ENCODE measurements at places on chromosomes 16 and 17.
A peak's percentile ranks its signal among the peaks of the same experiment; 100 is the strongest.

DNA sequence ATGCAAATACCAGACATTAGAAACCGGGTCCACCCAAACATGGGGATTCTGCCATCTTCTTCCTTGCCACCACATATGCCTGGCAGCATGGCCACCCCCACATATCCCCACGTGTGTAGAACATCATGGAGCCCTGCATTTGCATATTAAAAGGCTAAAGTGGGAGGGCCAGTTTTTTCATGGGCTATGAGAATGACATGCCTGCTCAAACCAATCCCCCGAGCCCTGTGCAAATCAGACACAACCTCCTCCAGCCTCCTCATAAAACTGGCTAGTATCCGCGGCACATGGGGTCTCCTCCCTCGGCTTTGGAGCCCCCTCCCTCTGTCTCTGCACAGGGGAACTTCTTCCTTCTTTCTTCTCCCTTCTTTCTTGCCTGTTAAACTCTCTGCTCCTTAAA, 174.9 kb upstream of the WSCD1 start:
- DNase-seq = no peak

DNA sequence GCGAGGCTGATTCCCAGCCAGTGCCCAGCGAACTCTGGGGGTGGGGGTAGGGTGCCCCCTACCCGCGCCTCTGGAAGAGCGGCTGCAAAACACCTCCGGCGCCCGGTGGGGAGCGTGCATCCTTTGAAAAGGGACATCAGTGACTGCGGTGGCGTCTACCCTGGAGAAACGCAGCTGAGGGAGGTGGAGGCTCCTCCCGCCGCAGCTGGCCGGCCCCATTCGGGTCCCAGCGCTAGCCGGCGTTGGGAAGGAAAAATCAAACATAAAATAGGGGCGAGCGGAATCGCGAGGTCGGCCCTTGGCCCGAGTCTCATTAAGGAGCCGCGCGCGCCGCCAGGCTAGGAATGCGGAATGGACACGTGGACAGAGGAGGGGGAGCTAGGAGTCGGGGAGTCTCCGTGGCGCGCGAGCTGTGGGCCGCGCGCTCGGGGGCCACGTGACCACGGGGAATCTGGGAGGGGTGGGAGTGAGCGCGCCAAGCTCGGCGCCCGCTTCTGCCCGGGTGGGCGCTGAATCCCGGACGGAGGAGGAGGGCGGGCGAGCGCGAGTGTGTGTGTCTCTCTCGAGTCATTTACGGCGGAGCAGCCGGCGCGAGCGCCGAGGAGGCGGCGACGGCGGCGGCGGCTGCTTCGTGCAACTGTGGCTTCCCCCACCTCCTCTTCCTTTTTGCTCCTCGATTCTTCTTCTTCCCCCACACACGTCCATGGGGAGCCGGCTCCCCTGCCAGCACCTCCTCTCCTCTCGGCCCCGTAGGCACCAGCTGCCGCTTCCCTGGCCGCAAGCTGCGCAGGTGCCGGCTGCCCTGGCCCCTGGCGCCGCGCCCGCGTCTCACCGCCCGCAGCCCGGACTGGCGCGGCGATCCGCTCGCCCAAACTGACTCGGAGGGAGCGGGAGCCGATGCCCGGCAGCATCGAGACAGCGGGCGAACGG, at the start of gene TMEM132E:
Gene TMEM132E, plus strand, starts transcription at position 566 of the 930 bp plus-strand sequence. CDS start 1,495 bp downstream, outside the sequence.
- DNase-seq = no peak

DNA sequence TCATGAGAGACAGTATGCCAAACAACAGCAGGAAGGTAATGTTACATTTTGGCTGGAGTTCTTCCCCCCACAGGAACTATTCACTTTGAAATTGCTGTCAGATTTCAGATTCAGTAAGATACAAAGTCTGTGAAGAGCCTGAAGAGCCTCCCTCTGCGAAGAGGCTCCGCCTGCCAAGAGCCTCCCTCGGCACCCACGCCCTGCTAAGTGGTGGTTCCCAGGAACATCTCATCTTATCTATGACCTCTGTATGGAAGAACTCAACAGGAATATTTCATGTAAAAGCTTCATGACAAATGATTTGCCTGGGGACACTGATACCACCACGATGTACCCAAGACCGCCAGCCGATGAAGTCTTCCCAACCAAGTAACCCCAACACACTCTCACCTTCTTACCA, 3.2 kb downstream of the ZC3H7A start:
- no peak for DNase-seq

- DNase-seq = no peak
These were observed 71.1 kb downstream of the TMEM114 start for GRCh38 chr16:8519179-8519578.

DNA sequence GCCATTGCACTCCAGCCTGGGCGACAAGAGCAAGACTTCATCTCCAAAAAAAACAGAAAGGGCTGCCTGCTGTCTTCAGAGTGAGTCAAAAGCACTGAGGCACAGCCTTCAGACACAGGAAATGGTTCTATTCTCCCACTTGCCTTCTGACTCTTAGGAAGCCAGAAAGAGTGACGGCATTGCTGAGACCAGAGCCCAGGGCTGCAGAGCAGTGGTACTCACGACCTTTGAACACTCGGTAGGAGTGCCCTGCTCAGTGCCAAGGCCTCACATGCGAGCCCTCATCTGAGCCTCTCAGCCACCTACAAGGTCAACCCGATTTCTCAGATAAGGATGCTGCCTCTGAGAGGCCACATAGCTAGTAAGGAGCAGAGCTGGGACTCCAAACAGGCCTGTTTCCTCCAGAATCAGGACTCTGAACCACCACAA, 3.5 kb upstream of the ITGAE start:
- no peak for DNase-seq

DNA sequence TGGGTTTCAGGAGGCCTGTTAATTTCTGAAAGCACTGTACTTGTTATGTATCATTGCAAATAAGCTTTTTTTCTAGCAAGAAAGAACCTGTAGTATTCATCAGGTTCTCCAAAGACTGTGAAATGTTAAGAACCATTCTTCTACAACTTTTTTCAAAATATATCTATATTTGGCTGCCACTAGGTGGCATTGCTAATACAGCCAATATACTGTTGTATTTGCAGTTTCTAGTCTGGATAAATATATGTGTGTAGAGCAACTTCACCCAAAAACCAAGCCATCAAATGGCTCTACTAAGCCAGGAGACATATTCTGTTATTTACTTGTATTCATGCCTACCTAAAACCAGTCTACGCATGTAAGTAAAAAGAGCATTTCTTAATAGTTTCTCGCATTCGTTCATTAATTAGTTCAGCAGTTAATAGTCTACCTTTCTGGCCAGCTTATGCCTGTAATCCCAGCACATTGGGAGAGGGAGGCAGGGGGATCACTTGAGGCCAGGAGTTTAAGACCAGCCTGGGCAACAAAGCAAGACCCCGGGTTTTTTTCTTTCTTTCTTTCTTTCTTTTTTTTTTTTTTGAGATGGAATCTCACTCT, 39.5 kb downstream of the VMP1 start:
- peak; percentile 46 for DNase-seq

- no peak for DNase-seq
These were observed 78.8 kb downstream of the WIPI1 start for GRCh38 chr17:68378268-68379176.

DNA sequence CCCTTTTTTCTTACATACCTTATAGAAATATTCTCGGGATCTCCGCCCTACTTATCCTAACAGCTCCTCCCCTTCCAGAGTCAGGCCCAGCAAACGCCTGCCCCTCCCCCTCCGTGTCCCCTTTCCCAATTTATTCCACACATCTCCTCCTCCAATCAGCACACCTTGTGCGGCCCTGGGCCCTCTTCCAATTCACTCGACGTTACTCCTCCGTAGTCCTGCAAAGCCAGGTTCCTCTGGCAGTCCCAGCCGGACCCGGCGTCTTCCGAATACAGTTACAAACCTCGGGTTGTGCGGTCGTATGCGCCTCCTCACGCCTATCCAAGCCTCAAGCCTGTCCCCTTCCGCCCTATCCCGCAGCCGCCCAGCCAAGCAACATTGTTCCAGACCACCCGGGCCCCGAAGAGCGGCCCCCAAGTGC, 677 bp downstream of the CBX1 start:
- DNase-seq = no peak

DNA sequence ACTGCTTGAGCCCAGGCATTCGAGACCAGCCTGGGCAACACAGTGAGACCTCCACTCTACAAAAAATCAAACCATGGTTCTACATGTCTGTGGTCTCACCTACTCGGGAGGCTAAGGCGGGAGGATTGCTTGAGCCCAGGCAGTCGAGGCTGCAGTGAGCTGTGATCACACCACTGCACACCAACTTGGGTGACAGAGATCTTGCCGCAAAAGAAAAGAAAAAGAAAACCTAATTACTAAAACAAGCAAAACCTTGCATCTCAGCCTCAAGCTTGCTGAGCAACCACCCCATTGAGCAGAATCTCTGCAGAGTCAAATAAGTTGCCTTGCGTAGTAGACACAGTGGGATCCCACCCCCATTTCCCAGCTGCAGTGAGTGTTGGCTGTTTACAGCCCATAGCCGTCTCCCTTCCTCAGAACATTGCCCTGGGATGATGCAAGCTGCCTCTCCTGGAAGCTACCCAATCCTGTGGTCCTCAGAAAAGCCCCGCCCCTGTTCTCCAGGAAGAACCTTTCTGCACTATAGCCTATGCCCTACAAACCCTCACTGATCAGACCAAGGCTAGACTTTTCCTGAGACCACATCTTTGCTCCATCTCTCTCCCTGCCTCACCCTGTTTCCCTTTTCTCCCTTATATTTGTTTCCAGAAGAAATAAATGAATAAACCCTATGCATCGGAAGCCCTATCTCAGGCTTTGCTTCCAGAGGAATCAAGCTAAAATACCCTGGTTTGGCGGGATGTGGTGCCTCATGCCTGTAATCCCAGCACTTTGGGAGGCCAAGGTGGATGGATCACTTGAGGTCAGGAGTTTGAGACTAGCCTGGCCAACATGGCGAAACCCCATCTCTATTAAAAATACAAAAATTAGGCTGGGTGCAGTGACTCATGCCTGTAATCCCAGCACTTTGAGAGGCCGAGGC, 16.7 kb upstream of the ERN2 start:
- DNase-seq = peak; percentile 69

- no peak for DNase-seq
These were observed 1.9 kb downstream of the EVPLL start for GRCh38 chr17:18379246-18380146.

DNA sequence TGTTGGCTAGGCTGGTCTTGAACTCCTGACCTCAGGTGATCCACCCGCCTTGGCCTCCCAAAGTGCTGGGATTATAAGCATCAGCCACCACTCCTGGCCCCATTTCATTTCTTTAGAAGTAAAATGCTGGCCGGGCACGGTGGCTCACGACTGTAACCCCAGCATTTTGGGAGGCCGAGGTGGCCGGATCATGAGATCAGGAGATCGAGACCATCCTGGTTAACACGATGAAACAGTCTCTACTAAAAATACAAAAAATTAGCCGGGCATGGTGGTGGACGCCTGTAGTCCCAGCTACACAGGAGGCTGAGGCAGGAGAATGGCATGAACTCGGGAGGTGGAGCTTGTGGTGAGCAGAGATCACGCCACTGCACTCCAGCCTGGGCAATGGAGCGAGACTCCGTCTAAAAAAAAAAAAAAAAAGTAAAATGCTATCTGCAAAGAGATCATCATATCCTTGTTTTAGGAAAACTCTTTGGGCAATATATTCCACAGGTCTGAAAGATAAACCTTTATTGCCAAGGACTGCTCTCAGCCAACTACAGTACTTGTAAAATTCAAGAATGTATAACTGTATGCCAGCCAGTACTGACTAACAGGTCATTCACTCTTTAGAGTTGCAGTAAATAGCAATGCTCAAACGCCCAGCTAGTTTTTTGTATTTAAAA, 3.8 kb downstream of the GJC1 start:
- no peak for DNase-seq

DNA sequence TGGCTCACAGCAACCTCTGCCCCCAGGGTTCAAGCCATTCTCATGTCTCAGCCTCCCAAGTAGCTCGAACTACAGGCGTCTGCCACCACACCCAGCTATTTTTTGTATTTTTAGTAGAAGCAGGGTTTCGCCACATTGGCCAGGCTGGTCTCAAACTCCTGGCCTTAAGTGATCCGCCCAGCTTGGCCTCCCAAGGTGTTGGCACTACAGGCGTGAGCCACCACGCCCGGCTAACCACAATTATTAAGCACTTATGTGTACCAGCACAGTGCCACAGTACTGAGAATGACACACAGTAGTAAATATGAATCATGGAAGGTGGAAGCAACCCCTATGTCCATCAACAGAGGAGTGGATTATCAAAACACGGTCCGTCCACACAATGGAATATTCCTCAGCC, 49.8 kb downstream of the COTL1 start:
- peak; percentile 55 for DNase-seq

DNA sequence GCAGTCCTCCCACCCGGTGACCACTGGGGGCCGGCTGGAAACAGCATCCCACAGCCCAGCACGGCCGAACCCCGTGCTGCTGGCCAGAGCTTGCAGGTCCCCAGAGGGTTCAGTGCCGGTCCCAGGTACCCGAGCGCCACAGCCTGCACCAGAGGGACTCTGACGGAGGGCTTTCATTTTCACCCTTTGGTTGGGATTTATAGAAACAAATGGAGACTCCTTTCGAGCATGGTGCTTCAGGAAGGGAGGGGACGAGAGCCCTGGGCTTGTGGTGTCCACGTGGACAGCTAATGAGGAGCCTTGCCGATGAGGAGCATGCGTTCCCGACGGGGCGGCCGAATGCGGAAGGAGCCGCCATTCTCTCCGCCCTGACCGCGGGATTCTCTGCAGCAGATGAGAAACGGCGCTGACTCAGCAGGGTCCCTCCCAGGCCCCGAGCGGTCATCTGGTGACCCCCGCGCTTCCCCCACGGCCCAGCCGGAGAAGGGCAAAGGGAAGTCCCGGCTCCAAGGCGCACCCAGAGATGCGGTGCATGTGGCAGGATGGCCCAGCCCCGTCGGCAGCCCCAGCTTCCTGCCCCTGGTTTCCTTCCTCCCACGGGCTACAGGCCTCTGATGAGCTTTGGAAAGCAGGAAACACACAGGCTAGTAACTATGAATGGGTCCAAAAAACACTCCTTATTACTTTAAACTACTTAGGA, 9.8 kb downstream of the SLC38A10 start:
- DNase-seq = peak; percentile 85

GRCh38 chr17:42673885-42674754, 2.7 kb downstream of the PLEKHH3 start:
- DNase-seq = peak; percentile 24

DNA sequence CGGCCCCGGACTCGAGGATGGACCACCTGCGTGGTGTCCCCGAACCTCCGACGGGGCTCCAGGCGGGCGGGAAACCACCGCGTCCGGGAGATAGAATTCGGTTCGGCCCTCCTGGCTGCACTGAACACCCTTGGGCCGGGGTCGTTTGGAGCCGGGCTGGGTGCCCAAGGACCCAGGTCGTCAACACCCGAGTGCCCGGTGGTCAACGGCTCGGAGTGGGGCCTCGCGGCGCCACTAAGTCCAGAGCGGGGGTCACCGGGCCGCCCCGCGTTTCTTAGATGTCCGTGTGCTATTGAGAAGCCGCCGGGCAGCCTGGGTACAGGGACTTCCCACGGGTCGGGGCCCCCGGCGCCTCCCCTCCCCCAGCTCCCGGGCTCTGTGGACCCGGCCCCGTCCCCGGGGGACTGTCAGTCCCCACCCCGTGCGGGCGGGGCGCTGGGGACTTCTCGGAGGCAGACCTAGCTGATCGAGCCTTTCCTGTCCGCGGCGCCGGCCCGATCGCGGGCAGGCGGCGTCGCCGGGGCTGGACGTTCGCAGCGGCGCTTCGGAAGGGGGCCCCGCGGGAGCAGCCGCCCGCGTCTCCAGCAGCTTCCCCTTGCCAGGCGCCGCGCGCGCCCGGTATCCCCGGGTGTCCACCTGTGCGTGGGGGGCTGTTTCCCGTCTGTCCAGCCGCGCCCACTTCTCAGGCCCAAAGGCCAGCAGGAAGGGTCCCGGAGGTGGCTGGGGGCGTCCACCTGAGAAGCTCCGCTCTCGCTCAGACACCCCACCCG, 655 bp upstream of the NPTX1 start:
- DNase-seq = no peak

- DNase-seq = peak; percentile 85
These were observed 8.2 kb downstream of the USP22 start for GRCh38 chr17:21034340-21035235.
